ENCODE measurements at places on chromosomes 5 and 9.

DNA sequence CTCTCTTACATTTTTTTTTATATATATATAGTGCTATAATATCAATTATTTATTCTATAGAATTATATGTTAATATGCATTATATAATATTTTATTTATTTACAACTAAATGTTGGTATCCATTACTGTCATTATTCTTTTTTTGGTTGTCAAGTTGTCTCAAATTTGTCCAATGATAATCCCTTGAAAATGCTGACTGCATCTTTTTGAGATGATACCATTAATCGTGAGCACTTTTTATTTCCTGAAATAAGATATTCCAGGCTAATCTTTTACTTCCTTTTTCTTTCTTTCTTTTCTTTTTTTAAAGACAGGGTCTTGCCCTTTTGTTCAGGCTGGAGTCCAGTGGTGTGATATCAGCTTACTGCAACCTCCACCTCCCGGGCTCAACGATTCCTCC lies 12.7 kb upstream of the MPDZ start:
- DNase-seq: no peak

DNA sequence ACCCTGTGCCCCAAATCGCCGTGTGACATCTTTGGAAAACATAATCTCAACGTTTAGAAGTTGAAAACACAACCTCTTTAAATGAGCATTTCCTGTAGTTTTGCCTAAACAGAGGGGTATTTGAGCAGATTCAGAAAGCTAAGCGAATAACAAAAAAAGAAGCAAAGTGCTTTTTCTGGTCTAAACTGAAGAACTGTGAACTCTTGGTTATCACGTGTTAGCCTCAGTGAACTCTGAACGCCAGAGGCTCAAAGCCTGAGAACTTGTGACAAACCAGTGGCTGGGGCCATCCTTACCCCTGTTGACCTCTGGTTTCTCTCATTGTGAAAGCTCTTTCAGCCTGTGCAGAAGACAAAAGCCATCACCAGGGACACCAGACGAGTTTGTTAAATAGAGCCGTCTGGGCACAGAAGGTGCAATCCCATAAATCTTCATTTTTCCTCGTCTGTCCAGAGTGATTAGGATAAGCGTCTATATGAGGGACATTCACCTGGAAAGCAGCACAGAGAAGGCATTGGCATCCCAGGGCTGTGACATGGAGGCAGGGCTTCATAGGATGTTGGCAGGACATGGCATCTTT lies 61.4 kb upstream of the ICE1 start:
- DNase-seq: no peak

DNA sequence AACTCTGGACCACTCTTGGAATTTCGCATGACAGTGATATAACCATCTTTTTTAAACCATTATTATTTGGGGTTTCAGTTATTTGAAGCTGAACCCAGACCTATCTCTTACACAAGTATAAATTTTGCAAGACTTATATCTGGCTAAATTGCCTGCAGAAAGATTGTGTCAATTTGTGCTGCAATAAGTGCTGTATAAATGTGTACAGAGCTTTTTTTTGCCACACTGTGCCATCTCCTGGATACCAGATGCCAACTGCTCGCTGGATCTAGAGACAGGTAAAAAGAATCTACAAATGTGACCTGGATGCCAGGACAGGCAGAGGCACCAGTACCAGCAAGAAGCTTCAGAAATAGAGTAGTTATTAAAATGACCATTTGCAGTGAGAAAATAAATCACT lies 25.9 kb upstream of the TTC39B start:
- no peak for DNase-seq

DNA sequence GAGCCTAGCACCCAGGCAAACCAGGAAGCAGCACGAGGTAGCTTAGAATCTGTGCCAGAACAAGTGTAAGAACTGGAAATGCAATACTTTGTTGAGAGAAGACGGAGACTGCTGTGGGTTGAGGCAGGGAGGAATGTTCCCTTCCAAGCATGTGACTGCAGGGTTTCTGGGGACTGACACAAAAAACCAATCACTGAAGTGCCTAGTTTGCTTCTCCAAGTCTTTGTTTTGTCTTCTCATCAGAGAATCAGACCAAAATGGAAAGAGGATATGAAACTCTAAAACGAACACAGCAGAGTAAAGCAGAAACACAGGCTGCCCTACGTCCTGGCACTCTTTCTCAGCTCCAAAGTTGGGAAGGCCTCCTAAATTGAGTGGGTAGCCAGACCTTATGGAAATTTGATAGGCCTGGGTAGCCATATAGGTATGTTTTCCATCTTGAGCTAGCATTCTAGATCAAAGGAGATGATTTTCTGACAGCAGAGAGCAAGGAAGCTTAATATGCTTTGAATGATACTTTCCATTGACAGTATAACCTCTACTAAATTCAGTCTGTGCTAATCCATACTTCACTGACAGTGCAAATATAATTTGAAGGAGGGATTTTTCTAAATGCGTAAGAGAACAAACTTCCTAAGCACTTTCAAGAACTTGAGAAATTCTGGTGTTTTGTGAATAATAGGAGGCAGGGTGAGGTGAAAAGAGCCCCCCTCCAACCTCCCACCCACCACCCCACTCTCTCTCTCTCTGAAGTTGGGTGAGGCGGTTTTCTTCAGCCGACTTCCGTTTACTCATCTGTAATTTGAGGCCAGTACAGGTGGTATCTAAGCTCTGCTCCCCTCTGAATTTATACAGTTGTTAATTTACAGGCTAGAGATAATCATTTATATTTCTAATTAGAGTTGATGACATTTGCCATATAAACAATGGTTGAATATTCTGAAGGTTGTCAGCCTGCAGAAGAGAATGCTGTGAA lies 5.5 kb downstream of the ADRB2 start:
- DNase-seq: no peak

DNA sequence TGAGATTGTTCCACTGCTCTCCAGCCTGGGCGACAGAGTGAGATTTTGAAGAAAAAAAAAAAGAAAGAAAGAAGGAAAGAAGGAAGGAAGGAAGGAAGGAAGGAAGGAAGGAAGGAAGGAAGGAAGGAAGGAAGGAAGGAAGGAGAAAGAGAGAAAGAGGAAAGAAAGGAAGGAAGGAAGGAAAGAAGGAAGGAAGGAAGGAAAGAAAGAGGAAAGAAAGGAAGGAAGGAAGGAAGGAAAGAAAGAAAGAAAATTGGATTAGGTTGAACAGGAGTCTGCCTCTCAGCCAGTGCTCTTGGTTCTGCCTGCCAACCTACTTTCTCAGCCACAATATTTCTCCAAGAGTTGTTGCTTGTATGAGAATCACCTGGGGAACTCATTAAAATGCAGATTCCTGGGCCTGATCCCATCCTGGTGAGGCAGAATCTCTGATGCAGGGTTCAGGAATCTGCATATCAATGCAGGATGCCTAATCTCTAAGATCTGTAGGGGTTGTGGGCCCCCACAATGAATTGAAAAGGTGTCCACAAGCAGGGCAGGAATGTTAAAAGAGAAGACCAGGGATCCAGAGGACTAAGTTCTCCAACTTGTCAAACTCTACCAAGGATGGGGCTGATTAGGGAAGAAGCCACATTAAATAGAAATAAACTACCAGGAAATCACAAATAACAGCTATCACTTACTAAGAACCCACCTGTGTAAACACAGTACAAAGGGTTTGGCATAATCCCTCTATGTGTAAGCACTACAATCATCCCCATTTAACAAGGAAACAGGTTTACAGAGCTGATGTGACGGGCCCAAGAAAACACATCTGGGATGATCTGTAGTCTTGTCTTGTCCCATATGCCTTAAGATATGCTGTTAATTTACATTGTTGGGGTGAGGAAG lies 23.4 kb upstream of the GALNT10 start:
- DNase-seq: no peak

Data from RWPE1 (cell line).